ENCODE measurements at places on chromosomes 12 and 14.

DNA sequence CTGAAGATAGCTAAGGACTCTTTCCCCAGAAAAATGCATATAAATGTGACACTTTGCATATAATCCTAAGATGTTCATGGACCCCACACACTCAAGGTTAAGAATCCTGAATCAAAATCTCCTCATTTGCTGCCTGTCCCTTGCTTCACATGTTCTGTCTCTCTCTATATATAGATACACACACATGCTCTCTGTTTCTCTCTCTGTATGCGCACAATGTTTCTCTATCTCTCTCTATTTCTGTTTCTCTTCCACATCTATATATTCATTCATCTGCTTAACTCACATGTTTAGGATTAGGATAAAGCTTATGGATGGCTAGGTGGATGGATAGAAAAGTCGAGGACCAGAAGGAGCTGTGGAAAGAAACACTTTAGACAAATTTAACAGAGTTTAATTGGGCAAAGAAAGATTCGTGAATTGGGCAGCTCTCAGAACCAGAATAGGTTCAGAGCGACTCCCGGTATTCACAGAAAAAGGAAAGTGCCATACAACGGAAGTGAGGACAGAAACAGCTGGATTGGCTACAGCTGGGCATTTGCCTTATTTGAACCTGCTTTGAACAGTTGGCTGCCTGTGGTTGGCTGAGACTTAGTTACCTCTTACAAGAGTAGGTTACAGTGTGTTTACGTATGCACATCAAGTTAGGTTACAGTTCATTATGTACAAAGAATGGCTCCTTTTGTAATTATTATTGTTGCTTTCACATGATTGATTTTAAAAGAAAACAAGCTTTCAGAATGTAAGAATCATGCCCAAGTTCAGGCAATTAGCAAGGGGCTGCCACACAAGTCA, 57.6 kb downstream of the EMP1 start:
- no peak for DNase-seq

DNA sequence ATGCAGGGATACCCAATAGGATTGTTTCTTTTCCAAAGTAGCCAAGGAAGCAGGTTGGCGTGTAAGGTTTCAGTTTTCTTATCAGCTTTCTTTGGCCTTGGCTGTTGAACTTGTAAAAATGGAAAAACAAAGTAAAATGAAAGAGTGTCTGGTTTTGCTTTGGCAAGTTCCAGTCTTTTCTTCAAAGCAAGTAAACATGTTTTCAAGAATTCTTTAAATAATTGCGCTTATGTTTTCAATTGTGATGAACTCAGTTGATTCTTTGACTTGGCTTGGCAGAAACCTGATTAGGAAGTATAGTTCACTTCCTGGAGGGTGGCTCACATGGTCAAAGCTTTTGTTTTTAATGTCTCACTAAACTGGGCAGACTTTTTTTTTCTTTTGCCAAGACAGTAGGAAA, 112.2 kb upstream of the USP44 start:
- DNase-seq: no peak

DNA sequence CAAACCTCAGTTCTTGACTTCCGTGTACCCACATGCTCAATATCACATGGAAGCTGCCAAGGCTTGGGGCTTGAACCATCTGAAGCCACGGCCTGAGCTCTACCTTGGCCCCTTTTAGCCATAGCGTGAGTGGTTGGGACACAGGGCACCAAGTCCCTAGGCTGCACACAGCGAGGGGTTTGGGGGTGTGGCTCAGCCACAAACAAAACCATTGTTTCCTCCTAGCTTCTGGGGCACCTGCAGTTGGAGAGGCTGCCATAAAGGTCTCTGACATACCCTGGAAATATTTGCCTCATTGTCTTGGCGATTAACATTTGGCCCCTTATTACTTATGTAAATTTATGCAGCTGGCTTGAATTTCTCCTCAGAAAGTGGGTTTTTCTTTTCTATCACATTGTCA, 628.6 kb downstream of the NRXN3 start:
- DNase-seq: no peak

- no peak for DNase-seq
Observed at GRCh38 chr12:121724925-121725324, 12.4 kb downstream of the TMEM120B start.

GRCh38 chr12:18153826-18154225, 63.8 kb upstream of the RERGL start:
- DNase-seq: no peak

DNA sequence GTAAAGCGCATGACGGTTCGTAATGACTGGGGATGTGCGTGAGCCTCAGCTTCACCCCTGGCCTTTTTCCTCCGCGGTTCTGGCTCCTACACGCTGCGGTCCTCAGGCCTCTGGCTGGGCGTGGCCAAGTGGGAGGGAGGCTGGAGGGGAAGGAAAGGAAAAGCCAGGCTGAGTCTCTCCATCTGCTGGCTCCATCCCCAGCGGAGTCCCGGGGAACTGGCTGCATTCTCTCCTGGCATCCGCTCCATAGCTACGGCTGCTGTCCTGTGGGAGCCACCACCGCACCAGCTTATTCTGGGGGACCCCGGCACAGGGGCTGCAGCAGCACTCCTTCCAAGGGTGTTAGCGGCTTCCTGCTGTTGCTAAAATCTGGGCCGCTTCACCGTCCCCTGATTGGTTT, 68.2 kb upstream of the SLC24A4 start:
- no peak for DNase-seq

GRCh38 chr12:2627076-2627834, 167.5 kb upstream of the FKBP4 start:
- no peak for DNase-seq

GRCh38 chr14:76089575-76089974, 62.1 kb upstream of the GPATCH2L start:
- DNase-seq: no peak

DNA sequence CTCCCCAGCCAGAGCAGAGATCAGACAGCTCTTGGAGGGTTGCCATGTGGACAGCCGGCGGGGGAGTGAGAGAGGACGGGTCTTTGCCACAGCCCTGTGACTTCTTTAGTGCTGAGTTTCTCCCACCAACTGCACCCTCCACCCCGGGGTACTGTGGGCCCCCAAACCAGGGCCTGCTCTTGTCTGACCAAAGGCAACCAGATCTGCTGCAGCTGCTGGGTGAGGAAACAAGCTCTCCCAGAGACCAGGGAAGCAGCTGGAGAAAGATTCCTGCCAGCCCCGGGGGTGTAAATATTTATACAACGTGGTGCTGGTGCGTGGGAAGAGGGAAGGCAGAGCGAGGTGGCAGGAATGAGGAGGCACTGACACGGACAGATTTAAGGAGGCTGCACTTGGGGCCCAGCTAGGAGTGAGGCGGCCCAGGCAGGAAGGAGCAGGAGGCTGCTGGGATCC, 14.3 kb upstream of the ZFP36L1 start:
- DNase-seq: no peak

DNA sequence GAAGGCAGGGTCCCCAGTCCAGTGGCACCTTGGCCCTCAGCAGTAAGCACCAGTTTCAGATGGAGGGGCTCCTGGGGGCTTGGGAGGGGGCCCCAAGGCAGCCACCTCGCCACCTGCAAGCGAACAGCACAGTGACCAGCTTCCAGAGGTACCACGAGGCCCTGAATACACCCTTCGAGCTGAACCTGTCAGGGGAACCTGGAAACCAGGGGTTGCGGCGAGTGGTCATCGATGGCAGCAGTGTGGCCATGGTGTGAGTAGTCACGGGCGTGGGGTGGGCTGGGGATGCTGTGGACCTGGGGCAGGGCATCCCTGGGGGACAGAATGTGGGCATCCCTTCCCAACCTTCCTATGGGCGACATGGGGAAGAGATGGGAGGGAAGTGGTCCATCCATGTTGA, 11.2 kb downstream of the NYNRIN start:
- DNase-seq: no peak

- DNase-seq: no peak
Observed at GRCh38 chr14:51360592-51360991, 120.5 kb downstream of the TMX1 start.

- DNase-seq: no peak
Observed at GRCh38 chr12:2126676-2127406, 74.1 kb downstream of the CACNA1C start.

- DNase-seq: no peak
Observed at GRCh38 chr12:68469113-68469512, 137.0 kb upstream of the MDM1 start.

- peak; percentile 22 for DNase-seq
Observed at GRCh38 chr12:30796313-30796780, 41.6 kb upstream of the CAPRIN2 start.

GRCh38 chr14:96867634-96868033, 70.5 kb downstream of the VRK1 start:
- DNase-seq: no peak

- no peak for DNase-seq
Observed at GRCh38 chr12:123946152-123946515, 26.5 kb downstream of the CCDC92 start.

GRCh38 chr14:29264865-29265264, 498.3 kb downstream of the FOXG1 start:
- DNase-seq: no peak

DNA sequence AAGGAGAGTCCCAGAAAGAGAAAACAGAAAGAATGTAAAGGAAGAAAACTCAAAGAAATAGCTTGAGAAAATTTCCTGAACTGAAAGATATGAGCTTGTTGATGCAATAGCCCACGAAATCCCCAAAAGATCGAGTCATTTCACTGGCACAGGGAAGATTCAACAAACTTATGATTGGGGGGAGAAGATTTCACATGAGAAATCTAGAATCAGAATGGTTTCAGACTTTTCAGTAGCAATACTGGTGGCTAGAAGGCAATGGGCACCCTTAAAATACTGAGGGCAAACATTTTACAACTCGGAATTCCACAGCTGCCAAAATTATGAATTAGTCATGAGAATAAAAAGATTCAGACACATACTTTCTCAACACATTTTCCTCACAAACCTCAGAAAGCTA, 8.9 kb upstream of the KRT7 start:
- no peak for DNase-seq

- no peak for DNase-seq
Observed at GRCh38 chr14:44405011-44405486, 102.0 kb downstream of the FSCB start.

- peak; percentile 72 for DNase-seq
Observed at GRCh38 chr14:59275668-59276067, 87.2 kb downstream of the DAAM1 start.

DNA sequence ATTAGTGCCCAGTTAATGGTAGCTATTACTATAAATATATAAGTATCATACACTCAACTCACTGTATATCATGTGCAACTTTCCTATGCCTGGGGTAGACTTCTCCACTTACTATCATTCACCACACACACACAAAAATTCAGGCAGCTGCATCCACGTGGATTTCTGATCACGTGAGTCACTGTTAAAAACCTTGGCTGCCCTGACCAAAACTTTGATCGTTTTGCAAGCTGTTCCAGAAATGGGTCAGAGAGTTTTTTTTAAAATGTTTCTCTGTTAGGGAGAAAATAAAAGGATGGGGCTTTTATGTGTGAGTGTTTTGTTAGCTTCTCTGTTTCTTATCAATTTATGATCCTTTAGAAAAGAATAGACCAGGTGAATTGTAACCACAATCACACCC, 198.2 kb upstream of the CNOT2 start:
- DNase-seq: no peak

DNA sequence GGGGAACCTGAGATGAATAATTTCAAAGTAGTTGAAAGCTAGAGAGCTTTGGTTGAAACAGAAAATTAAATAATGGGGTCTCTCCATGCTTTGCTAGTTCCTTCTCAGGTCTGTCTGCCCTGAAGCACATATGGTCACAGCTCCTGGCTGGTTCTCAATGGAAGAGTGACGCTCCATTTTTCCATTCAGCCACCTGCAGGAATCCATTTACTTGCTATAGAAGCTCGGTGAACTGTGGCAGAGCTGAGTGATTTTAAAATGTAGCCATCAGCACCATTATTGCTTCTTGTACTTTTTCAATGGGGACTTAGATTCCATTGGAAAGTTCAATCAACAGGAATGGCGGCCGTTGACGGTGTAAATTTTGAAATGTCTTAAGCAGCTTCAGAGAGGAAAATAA, 525.2 kb downstream of the GLT1D1 start:
- no peak for DNase-seq

- no peak for DNase-seq
Observed at GRCh38 chr14:76077340-76077739, 74.4 kb upstream of the GPATCH2L start.

DNA sequence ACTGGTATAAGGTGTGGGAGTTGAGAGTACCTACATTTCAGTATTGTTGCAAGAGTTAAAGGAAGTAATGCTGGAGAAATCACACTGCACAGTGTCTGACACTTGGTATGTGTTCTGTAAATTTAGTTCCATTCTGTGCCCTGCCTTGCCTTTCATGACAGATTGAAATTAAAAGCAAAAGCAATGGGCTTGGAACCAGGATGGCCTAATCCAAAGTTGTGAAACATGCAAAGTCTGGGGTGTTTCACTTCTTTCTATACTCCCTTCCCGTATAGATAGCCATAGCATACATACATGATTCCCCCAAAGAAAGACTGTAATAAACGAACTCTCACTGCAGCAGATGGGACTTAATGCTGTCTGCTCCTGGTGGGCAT, 281.1 kb downstream of the NRXN3 start:
- no peak for DNase-seq

- DNase-seq: no peak
Observed at GRCh38 chr12:128810182-128811127, 13.3 kb downstream of the SLC15A4 start.

DNA sequence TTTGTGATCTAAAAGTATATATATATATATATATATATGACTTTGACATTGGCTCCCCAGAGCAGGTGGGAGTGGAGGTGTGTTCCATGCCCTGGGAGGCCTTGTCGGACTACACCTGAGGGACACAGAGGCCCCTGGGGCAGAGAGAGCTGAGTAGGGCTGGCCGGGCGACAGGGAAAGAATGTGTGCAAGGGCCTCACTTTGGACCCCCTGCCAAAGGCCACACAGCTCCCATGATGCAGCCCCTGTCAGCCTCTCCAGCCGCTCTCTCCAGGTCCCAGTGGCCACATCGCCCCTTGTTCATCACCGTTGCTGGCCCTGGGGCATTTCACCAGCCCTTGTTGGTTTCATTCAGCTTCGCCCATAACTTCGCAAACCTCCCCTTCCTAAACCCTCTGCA, 123.9 kb downstream of the BCL11B start:
- DNase-seq: no peak

DNA sequence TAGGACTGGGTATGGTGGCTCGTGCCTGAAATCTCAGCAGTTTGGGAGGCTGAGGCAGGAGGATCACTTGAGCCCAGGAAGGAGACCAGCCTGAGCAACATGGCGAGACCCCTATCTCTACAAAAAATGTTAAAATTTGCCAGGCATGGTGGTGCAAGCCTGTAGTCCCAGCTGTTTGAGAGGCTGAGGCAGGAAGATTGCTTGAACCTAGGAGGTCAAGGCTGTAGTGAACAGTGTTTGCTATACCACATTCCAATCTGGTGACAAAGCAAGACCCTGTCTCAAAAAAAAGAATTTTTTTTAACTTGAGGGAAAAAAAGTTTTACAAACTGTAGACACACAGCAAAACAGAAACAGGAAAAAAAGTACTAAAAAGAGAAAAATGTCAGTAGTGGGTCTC, 2.3 kb upstream of the MAP3K9 start:
- DNase-seq: no peak

Measured in non-pigmented ciliary epithelial cell (primary cell).